ENCODE measurements at places on chromosomes 3 and 15. TPM values are rescaled to one million over a fixed set of nuclear protein-coding genes. Genes with fewer than 3 reads are reported as not detected.

- DNase-seq = no peak
These were observed 223.8 kb downstream of the RSRC1 start for GRCh38 chr3:158333736-158334135.

GRCh38 chr3:171810629-171811294, 479 bp upstream of the PLD1 start:
- DNase-seq = no peak

- no peak for DNase-seq
These were observed 132.9 kb downstream of the C3orf38 start for GRCh38 chr3:88282528-88283241.

DNA sequence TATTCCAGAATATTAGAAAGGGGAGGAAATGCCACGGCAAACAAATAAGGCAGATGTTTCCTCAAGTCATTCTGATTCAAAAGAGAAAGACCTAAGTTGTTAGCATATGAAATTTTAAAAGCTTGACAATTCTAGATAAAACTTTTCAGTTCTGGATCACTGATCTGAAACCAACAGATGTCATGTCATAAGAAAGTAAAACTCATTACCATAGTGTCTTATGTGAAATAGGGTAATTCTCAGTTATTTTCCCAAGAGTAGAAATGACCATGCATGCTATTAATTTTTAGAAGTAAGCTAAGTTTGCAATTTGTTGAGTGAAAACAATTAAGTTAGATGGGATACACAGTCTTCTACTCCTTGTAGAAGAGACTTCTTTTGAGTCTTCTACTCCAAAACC, 630.3 kb downstream of the NAALADL2 start:
- DNase-seq = no peak

GRCh38 chr3:117303443-117303842, 593.9 kb downstream of the TUSC7 start:
- DNase-seq = no peak

The JMJD7 gene
- 15.3 TPM for polyA plus RNA-seq

DNA sequence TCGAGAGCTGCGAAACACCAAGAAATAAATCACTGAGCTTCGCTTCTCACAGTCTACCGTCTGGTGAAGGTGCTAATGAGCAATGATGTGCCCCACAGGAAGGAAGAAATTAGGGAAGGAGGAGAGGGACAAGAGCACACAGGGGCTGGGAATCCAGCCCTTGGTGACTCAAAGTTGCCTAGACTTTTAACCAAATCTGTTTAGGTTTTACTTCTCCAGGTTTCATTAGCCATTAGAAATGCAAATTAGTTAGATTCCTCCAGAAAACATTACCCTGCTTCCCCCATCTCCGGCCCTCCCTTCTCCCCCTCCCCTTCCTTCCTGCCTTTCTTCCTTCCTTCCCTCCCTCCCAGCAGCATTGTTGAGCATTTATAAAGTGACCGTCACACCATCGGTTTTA, 59.3 kb upstream of the UBE2E1 start:
- no peak for DNase-seq

DNA sequence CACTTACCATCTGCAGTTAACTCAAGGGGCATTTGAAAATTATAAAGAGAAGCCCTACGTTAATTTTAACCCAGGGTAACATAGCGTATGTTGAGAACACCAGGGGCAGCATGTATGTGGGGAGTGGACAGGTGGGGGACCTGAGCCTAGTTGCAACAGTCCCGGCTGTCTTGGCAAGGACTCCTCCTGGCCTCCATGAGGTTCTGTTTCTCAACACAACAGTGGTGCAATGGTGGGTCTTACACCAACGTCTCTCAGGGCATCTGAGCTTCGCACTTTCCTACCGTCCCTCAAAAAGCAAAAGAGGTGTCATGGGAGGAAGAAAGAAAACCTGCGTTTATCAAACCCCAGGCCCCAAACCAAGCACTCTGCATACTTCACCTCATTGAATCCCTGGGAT, 50.6 kb downstream of the MGLL start:
- DNase-seq = no peak

GRCh38 chr15:74844319-74845207, 1.6 kb upstream of the ULK3 start:
- DNase-seq = no peak

GRCh38 chr3:64687781-64688604, at the start of gene ADAMTS9:
TSS of gene ADAMTS9 (minus strand) at chr3:64688000. CDS start at chr3:64687657, 343 bp downstream.
- peak; percentile 90 for DNase-seq
